ENCODE measurements at places on chromosomes 12 and 14. TPM values are rescaled to one million over a fixed set of nuclear protein-coding genes. Genes with fewer than 3 reads are reported as not detected.

Gene HECTD1
- total RNA-seq, result 76.9 TPM

Gene CPNE6
- not detected for total RNA-seq

Gene KRT85
- not detected for total RNA-seq

Gene NRXN3
- total RNA-seq, result 6.1 TPM

Gene ITGA7
- 7.1 TPM for total RNA-seq

Gene VIPAS39
- 16.2 TPM for total RNA-seq

Gene CD163
- not detected for total RNA-seq

Gene DCP1B
- 12.5 TPM for total RNA-seq

Gene SERPINA3
- 0.16 TPM for total RNA-seq

Gene OSBPL8
- total RNA-seq, result 36.7 TPM

Gene KRT86
- 0.16 TPM for total RNA-seq

Gene C3AR1
- 0.16 TPM for total RNA-seq

Gene KRT78
- total RNA-seq, result not detected

Gene KRT7
- 67.6 TPM for total RNA-seq

Gene POTEG
- total RNA-seq, result not detected

Gene MYO1H
- not detected for total RNA-seq

Gene CLEC9A
- not detected for total RNA-seq

Gene ADAM21
- total RNA-seq, result under 0.01 TPM

Gene LPAR5
- total RNA-seq, result 2.1 TPM

Gene OR6C2
- not detected for total RNA-seq

Gene GRIP1
- total RNA-seq, result 2.4 TPM

Gene SERPINA10
- total RNA-seq, result not detected

Gene GPRC5A
- total RNA-seq, result 36.7 TPM

Gene REP15
- total RNA-seq, result 1.1 TPM

Gene TEX52
- total RNA-seq, result not detected

Gene NTN4
- total RNA-seq, result 74.5 TPM

Gene SLC25A21
- total RNA-seq, result 3.4 TPM

Gene KSR2
- 0.63 TPM for total RNA-seq

Gene GRIN2B
- not detected for total RNA-seq

Gene SERPINA6
- 0.16 TPM for total RNA-seq

Gene CLEC6A
- not detected for total RNA-seq

Gene LRTM2
- total RNA-seq, result not detected

Gene INSM2
- total RNA-seq, result not detected

Gene GPRC5D
- not detected for total RNA-seq

Gene CLEC4D
- not detected for total RNA-seq

Gene GNB3
- total RNA-seq, result 0.51 TPM

Gene IL31
- not detected for total RNA-seq

Gene PTCSC3
- total RNA-seq, result not detected

Gene SLC15A5
- total RNA-seq, result not detected

Gene LRRC43
- total RNA-seq, result 3.7 TPM

Gene FAIM2
- 0.13 TPM for total RNA-seq

Gene KLRF1
- not detected for total RNA-seq

Gene PCED1B
- 2.1 TPM for total RNA-seq

Gene FSCB
- 0.25 TPM for total RNA-seq

Gene GPR84
- not detected for total RNA-seq

Gene CLEC7A
- total RNA-seq, result not detected

Gene KRT73
- total RNA-seq, result not detected

Gene GPR132
- 0.38 TPM for total RNA-seq

Gene GPR162
- 3.7 TPM for total RNA-seq
